CD4-positive, alpha-beta memory T cell (primary cell): ENCODE measurements at places on chromosomes 4 and X. TPM values are rescaled to one million over a fixed set of nuclear protein-coding genes. Genes with fewer than 3 reads are reported as not detected.

DNA sequence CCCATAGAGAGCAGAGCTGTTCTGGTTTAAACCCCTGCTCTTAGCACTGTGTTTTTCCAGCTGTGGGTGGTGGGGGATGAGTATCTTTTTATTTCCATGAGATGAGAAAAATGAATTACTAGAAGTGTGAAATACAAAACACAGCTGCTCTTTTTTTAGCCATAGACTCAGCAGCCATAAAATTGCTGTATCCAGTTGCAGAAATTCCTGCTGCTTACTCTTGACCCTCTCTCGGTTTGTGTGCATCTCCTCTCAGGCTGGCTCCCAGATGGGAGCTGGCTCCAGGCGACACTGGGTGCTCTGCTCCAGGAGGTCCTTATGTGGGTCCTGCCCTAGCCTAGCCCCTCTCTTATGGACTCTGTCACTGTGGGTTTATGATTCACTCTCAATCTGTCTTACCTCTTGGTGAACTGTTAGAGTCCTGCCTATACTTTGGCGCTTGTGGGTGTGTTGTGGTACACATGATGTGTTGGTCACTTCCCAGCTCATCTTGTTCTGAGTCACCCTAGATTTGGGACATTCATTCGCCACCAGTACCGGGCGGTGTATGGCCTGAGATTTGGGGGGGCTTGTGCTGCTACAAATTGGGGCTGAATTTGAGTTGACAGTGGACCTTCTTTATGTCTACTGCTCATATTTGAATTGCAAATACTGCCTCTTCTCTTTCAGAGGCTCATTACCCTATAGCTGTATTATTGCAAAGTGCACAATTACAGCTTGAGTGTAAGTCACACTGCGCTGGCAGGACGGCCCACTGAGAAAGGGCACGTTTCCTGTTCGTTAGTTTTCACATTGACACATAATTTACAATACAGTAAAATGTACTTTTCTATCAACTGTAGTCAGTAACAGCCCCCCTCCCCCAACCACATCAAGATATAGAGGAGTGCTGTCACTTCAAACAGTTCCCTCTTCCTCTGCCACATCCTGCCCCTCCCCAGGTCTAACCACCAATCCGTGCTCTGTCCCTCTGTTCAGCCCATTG, 46.9 kb upstream of the MSANTD1 start:
- H3K36me3 ChIP-seq, result peaks cover 7% of the 10 kb centered on the region
- H3K4me3 ChIP-seq, result peak overlapping the region; percentile 30
- H3K27ac ChIP-seq, result peak overlapping the region; percentile 3
- H3K27me3 ChIP-seq, result no peaks in the 10 kb centered on the region

The L1CAM gene
- total RNA-seq, result 1.8 TPM

DNA sequence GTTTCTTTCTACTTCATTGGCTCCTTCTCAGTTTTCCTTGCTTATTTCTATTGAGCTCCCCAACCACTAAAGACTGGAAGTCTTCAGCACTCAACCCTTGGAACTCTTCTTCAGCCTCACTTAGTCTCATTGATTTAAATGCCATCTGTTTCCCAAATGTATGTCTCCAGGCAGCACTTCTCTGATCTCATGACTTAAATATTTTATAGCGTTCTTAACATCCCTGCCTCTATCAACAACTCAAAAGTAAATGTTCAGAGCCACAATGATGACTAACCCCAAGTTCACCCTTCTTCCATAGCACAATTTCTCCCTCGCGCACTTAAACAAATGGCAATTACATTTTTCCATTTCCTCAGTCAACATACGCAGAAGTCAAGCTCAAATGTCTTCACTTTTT, 1393.3 kb downstream of the ARAP2 start:
- no peaks in the 10 kb centered on the region for H3K27me3 ChIP-seq
- no peak overlapping the region for H3K27ac ChIP-seq
- no peak overlapping the region for H3K4me3 ChIP-seq
- H3K36me3 ChIP-seq, result no peaks in the 10 kb centered on the region

The ALPK1 gene
- total RNA-seq, result 16.3 TPM

- no peaks in the 10 kb centered on the region for H3K36me3 ChIP-seq
- no peak overlapping the region for H3K27ac ChIP-seq
- H3K4me1 ChIP-seq, result no peaks in the 10 kb centered on the region
- no peak overlapping the region for H3K4me3 ChIP-seq
These were observed 268.6 kb upstream of the SLIT2 start for GRCh38 chr4:19983072-19983471.

GRCh38 chrX:17550011-17550410, 175.0 kb downstream of the NHS start:
- DNase-seq, result no peak
- H3K36me3 ChIP-seq, result no peaks in the 10 kb centered on the region

GRCh38 chr4:25011135-25011866, 19.4 kb downstream of the LGI2 start:
- H3K27me3 ChIP-seq, result no peaks in the 10 kb centered on the region
- H3K4me1 ChIP-seq, result no peaks in the 10 kb centered on the region
- no peak for DNase-seq
- H3K36me3 ChIP-seq, result no peaks in the 10 kb centered on the region
- H3K27ac ChIP-seq, result no peak overlapping the region

The PLCXD1 gene
- 28.7 TPM for total RNA-seq

- H3K4me3 ChIP-seq, result no peak overlapping the region
- H3K36me3 ChIP-seq, result no peaks in the 10 kb centered on the region
- no peak for DNase-seq
- H3K4me1 ChIP-seq, result no peaks in the 10 kb centered on the region
These were observed 189.2 kb upstream of the GK2 start for GRCh38 chr4:79597266-79597665.

DNA sequence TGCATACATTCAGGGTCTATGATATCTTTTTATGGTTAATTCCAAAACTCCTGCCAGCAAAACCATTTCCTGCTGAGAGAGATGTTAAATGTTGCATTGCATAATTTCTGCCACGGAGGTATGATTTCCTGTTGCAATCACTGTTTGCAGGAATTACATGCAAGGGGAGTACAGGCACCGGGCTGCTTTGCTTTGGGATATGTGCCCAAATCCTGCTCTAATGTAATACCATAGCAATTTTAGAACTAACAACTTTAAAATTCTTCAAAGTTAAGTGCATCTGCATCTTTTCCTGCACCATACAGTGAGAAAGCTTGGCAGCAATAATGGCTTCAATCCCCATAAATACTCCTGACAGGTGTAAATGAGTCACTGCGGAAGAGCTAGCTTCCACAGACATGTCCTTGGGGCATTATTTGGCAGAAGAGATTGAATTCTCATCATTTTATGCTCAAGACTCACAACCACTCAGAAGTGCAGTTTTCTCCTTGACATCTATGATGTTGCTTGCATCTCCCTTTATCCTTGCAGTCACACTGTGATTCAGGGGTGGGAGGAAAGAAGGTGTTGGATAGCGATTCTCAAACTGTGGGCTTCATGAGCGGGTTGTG, 29.6 kb downstream of the TRIM2 start:
- no peak overlapping the region for H3K27ac ChIP-seq
- DNase-seq, result no peak
- peaks cover 15% of the 10 kb centered on the region for H3K4me1 ChIP-seq
- H3K27me3 ChIP-seq, result no peaks in the 10 kb centered on the region
- H3K36me3 ChIP-seq, result no peaks in the 10 kb centered on the region
- H3K4me3 ChIP-seq, result no peak overlapping the region

DNA sequence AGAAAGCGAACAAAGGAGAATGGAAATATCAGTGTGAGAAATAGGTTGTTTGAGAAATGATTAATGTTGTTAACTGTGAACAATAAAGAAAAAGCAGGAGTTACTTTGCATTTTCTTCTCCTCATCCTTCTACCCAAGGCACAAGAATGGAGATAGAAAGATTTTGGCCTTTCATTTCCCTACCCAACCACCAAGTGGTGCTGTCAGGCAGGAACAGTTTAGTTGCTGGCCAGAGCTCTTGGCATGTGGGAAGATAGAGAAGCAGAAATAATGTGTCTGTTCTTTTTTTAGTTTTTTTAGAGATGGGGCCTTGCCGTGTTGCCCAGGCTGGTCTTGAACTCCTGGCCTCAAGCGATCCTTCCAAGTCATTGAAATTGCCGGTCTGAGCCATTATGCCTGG, 12.8 kb downstream of the HOPX start:
- H3K36me3 ChIP-seq, result no peaks in the 10 kb centered on the region
- DNase-seq, result no peak
- no peak overlapping the region for H3K4me3 ChIP-seq
- no peaks in the 10 kb centered on the region for H3K27me3 ChIP-seq
- H3K4me1 ChIP-seq, result no peaks in the 10 kb centered on the region

The C4orf36 gene
- total RNA-seq, result 0.70 TPM

DNA sequence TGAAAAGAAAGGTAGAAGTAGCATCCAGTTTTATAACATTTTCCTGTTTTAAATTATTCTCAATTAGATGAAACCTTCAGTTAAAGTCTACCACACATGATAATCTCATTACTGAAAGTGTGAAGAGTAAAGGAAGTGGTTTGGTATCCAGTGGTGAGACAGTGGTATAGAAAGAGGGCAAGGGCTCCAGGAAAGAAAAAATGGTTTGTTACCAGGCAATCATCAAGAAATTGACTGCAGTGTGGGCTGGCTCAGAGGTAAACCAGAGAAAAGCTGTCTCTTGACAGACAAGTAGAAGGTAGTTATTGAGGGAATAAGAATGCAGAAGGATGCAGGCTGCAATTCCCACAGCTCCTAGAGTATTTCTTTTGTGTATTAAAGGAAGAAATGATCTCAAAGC, 406.2 kb downstream of the TLL1 start:
- no peaks in the 10 kb centered on the region for H3K27me3 ChIP-seq
- no peaks in the 10 kb centered on the region for H3K4me1 ChIP-seq
- H3K4me3 ChIP-seq, result no peak overlapping the region
- no peak for DNase-seq
- H3K36me3 ChIP-seq, result no peaks in the 10 kb centered on the region
- no peak overlapping the region for H3K27ac ChIP-seq

- DNase-seq, result no peak
- H3K27ac ChIP-seq, result no peak overlapping the region
- no peak overlapping the region for H3K4me3 ChIP-seq
- H3K27me3 ChIP-seq, result no peaks in the 10 kb centered on the region
- peaks cover 29% of the 10 kb centered on the region for H3K4me1 ChIP-seq
- peaks cover 15% of the 10 kb centered on the region for H3K36me3 ChIP-seq
These were observed 4.2 kb downstream of the PDHA1 start for GRCh38 chrX:19347916-19348315.

GRCh38 chrX:140712413-140713173, 3.0 kb downstream of the LINC00632 start:
- peak; percentile 58 for DNase-seq
- no peak overlapping the region for H3K27ac ChIP-seq
- no peaks in the 10 kb centered on the region for H3K4me1 ChIP-seq
- H3K27me3 ChIP-seq, result no peaks in the 10 kb centered on the region
- no peak overlapping the region for H3K4me3 ChIP-seq

- no peak for DNase-seq
- no peak overlapping the region for H3K27ac ChIP-seq
- no peaks in the 10 kb centered on the region for H3K36me3 ChIP-seq
- no peak overlapping the region for H3K4me3 ChIP-seq
- no peaks in the 10 kb centered on the region for H3K4me1 ChIP-seq
These were observed 182.7 kb downstream of the KCNIP4 start for GRCh38 chr4:21765810-21766407.

DNA sequence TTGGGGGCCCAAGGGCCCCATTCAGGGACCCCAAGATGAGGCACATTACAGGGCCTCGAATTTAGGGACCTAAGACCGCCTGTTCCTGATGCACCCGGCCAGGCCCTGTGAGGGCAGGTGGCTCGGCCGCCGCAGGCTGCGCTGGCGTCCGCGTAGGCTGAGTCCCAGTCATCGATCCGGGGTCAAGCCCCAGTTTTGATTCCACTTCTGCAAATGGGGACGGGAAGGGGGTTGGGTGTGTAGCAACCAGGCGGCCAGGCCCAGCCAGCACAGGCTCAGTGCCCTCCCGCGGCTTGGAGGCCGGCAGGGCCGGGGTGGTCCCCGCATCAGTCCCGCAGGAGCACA, 327 bp downstream of the PNPLA4 start:
- no peaks in the 10 kb centered on the region for H3K27me3 ChIP-seq
- H3K4me3 ChIP-seq, result peak overlapping the region; percentile 73
- peaks cover 18% of the 10 kb centered on the region for H3K4me1 ChIP-seq
- no peaks in the 10 kb centered on the region for H3K36me3 ChIP-seq

The JCHAIN gene
- not detected for total RNA-seq

DNA sequence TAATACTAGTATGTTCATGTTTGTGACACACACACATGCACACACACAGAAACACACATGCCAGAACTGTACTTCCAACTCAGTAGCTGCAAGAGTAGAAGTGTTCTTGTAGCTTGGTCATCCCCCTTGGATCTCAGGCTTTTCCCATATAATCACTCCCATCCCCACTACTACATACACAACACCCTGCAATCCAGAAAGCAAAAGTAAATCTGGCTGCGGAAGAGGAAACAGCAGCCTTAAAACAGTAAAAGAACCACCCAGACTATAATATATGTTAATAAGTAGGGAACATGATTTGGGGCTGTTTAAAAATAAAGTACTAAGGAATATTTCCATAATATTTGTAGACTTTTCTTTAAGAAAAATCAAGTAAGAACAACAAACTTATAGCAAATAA, 103.2 kb downstream of the AMMECR1 start:
- H3K27me3 ChIP-seq, result no peaks in the 10 kb centered on the region
- H3K36me3 ChIP-seq, result no peaks in the 10 kb centered on the region
- no peak overlapping the region for H3K4me3 ChIP-seq
- H3K27ac ChIP-seq, result no peak overlapping the region

- H3K36me3 ChIP-seq, result no peaks in the 10 kb centered on the region
- H3K27ac ChIP-seq, result no peak overlapping the region
- no peak overlapping the region for H3K4me3 ChIP-seq
- peak; percentile 40 for DNase-seq
These were observed 9.4 kb upstream of the MMAA start for GRCh38 chr4:145609481-145610427.

GRCh38 chr4:11593576-11594116, 165.0 kb upstream of the HS3ST1 start:
- DNase-seq, result no peak
- no peak overlapping the region for H3K27ac ChIP-seq
- no peaks in the 10 kb centered on the region for H3K36me3 ChIP-seq
- no peaks in the 10 kb centered on the region for H3K4me1 ChIP-seq
- no peaks in the 10 kb centered on the region for H3K27me3 ChIP-seq
- H3K4me3 ChIP-seq, result no peak overlapping the region

DNA sequence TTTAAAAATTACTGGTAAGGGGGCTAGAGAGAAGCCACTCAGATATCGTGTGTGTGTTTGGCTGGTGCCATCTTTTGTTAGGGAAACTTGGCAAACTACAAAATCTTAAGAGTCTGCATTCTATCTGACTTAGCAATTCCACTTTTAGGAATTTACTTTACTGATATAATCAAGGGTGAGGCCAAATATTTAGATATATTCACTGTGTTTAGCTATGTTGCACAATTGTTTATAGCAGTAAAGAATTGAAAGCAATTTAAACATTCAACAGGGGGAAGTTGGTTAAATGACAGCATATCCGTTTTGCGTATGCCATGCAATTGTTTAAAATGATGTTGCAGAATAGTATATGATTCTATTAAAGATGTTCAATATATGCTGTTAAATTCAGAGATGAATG, 6.4 kb upstream of the HERC3 start:
- no peaks in the 10 kb centered on the region for H3K27me3 ChIP-seq
- no peak overlapping the region for H3K4me3 ChIP-seq
- H3K4me1 ChIP-seq, result no peaks in the 10 kb centered on the region
- H3K27ac ChIP-seq, result no peak overlapping the region
- DNase-seq, result no peak
